ENCODE measurements at places on chromosomes 13 and 19. TPM values are rescaled to one million over a fixed set of nuclear protein-coding genes. Genes with fewer than 3 reads are reported as not detected.

EBI3 gene
- 0.40 TPM for total RNA-seq

RNF17 gene
- total RNA-seq, result not detected

ATP12A gene
- not detected for total RNA-seq

FCER2 gene
- total RNA-seq, result not detected

LILRB1 gene
- not detected for total RNA-seq

ZNF675 gene
- 8.7 TPM for total RNA-seq

LENG8 gene
- total RNA-seq, result 33.6 TPM

B3GNT3 gene
- not detected for total RNA-seq

MTUS2 gene
- not detected for total RNA-seq

ZSWIM4 gene
- total RNA-seq, result 13.1 TPM

KRTDAP gene
- total RNA-seq, result not detected

RHPN2 gene
- total RNA-seq, result 3.3 TPM

C19orf67 gene
- total RNA-seq, result not detected

C13orf42 gene
- total RNA-seq, result not detected

TRAPPC6A gene
- total RNA-seq, result 8.0 TPM

ERICH6B gene
- not detected for total RNA-seq

LRRC8E gene
- total RNA-seq, result 2.0 TPM

CKM gene
- total RNA-seq, result not detected

ZIK1 gene
- total RNA-seq, result 2.8 TPM

C19orf73 gene
- total RNA-seq, result 1.2 TPM

OR7D4 gene
- not detected for total RNA-seq

GRIN3B gene
- 0.59 TPM for total RNA-seq

GPR12 gene
- total RNA-seq, result not detected

ZNF486 gene
- 8.3 TPM for total RNA-seq

IGFL2 gene
- total RNA-seq, result not detected

ATF5 gene
- 5.1 TPM for total RNA-seq

LDLR gene
- 98.5 TPM for total RNA-seq

PRSS57 gene
- total RNA-seq, result 0.07 TPM

CLEC17A gene
- total RNA-seq, result not detected

ZNF835 gene
- 0.78 TPM for total RNA-seq

LILRB3 gene
- total RNA-seq, result not detected

PABPC3 gene
- 0.11 TPM for total RNA-seq

PTGIR gene
- total RNA-seq, result 7.9 TPM

CDX2 gene
- total RNA-seq, result not detected

TGFB1 gene
- 18.2 TPM for total RNA-seq

FAM83E gene
- 0.73 TPM for total RNA-seq

PDX1 gene
- total RNA-seq, result not detected

KLF2 gene
- total RNA-seq, result 6.0 TPM

NTF4 gene
- total RNA-seq, result not detected

FCAR gene
- not detected for total RNA-seq

DNAAF3 gene
- total RNA-seq, result 0.32 TPM

DMPK gene
- 9.0 TPM for total RNA-seq

FOSB gene
- 1.9 TPM for total RNA-seq

RASIP1 gene
- 70.1 TPM for total RNA-seq

TMIGD2 gene
- total RNA-seq, result not detected

SLC25A41 gene
- total RNA-seq, result 0.07 TPM

KLHL1 gene
- not detected for total RNA-seq

CLIP3 gene
- 2.6 TPM for total RNA-seq
